Stimulated activated CD4-positive, alpha-beta T cell treated with anti-CD3 and anti-CD28 coated beads, TNF-alpha, amount 100 ng/mL, for 4 hours (primary cell): ENCODE measurements at places on chromosomes 6 and 20.

- DNase-seq, result no peak
These were observed 34.6 kb downstream of the STX7 start for GRCh38 chr6:132478266-132478665.

DNA sequence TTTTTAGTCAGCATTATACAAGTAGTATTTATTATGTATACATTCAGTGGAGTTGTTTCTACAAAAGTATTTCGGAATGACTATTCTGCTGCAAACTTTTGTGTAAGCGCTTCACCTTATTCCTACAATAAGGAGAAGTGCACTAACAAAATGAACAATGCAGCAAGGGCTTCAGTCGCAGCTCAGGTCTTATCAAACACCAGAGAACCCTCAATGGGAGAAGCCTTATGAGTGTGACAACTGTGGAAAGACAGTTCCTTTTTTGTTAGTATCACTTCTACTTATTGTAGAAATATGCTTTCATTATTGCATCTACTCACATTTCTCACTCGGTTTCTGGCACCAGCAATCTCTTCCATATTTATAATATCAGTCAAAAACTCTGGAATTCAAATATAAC is 18.8 kb downstream of the ZKSCAN3 start:
- DNase-seq, result no peak

GRCh38 chr6:112470376-112470775 is 123.2 kb downstream of the RFPL4B start:
- no peak for DNase-seq

DNA sequence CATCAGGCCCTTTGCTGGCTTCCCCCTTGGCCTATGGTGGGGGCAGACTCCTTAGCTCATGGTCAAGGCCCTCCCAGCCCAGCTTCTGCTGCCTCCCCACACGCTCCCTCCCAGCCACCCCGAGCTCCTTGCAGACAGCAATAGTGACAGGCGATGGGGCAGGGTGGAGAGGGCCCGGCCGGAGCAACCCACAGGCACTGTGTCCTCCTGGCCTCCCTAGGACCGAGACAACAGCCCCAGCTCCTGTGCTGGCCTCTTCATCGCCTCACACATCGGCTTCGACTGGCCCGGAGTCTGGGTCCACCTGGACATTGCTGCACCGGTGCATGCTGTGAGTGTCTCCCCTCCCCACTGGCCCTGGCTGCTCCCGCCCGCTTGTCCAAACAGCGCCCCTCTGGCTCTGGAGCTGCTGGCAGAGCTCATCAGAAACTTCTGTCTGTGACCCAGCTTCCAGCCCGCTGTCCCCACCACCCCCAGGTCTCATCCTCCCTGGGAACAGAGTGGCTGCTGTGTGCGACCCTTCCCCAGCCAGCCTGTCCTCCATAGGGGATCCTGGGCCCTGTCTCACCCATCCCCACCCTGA is 21.8 kb downstream of the NPEPL1 start:
- DNase-seq, result no peak

- DNase-seq, result no peak
These were observed 159.8 kb upstream of the GGTLC1 start for GRCh38 chr20:24148372-24148771.

- peak; percentile 17 for DNase-seq
These were observed 100.4 kb upstream of the MLN start for GRCh38 chr6:33904050-33904746.

GRCh38 chr6:36917541-36918193 is 31.9 kb downstream of the C6orf89 start:
- no peak for DNase-seq

DNA sequence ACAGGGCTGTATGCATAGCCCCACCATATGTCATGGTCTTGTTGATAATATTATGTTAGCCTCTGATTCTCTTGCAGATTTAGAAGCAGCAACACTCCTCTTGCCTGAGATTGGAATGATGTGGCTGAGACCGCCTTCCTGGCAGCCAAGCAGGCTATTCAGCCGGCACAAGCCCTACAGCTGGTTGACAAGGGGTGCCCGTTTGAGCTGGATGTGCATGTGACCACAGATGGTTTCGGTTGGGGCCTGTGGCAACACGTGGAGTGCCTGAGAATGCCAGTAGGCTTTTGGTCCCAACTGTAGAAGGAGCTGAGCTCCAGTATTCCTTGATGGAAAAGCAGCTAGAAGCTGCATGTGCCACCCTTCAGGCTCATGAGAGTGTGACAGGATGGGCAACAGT is 303.6 kb upstream of the POU3F2 start:
- no peak for DNase-seq

- no peak for DNase-seq
These were observed 25.3 kb upstream of the HECA start for GRCh38 chr6:139109558-139109957.

DNA sequence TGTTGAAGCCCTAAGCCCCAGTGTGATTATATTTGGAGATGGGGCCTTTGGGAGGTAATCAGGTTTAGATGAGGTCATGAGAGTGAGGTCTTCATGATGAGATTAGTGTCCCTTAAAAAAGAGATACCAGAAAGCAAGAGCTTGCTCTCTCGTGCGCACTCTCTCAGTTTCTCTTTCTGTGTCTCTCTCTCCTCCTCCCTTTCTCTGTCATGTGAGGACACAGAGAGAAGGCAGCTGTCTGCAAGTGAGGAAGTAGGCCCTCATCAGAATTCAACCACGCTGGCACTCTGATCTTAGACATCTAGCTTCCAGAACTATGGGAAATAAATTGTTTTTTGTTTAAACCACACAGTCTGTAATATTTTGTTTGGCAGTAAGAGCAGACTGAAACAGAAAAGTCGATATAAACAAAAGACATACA is 180.5 kb downstream of the IBTK start:
- no peak for DNase-seq

DNA sequence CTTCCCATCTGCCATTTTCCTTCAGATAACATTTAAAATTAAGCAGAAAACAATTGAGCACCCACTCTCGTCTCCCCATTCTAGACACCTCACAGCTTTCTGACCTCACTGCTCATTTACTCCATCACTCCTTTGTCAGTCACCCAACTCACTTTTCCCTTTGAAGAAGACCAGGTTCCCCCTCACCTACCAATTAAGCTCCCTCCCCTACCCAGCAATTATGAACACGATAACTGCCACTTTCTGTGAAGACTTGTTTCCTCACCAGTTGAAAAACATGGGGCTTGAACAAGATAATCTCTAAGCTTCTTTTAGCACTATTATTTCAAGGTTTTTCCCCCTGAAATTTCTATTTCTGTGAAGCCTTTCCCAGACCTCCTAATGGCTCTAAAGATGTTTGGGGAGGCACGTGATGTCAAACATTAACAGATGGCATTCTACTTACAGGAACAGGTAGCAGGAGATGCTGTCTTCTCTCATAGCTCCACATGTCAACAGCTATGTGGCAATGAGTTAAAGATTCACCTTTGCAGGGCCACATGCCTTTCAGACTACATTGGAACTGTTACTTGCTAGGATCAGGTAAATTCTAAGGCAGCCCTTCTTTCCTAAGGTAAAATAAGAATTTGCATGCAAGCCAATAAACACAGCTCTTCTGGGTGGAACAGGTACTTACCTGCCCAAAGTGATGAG is 24.8 kb upstream of the SLA2 start:
- no peak for DNase-seq

GRCh38 chr6:152637296-152638047 is at the start of gene SYNE1:
TSS of gene SYNE1 (minus strand) at chr6:152637362. CDS start at chr6:152628331, 9,031 bp downstream.
- DNase-seq, result no peak

GRCh38 chr6:150214310-150214709 is 71.5 kb downstream of the PPP1R14C start:
- no peak for DNase-seq

DNA sequence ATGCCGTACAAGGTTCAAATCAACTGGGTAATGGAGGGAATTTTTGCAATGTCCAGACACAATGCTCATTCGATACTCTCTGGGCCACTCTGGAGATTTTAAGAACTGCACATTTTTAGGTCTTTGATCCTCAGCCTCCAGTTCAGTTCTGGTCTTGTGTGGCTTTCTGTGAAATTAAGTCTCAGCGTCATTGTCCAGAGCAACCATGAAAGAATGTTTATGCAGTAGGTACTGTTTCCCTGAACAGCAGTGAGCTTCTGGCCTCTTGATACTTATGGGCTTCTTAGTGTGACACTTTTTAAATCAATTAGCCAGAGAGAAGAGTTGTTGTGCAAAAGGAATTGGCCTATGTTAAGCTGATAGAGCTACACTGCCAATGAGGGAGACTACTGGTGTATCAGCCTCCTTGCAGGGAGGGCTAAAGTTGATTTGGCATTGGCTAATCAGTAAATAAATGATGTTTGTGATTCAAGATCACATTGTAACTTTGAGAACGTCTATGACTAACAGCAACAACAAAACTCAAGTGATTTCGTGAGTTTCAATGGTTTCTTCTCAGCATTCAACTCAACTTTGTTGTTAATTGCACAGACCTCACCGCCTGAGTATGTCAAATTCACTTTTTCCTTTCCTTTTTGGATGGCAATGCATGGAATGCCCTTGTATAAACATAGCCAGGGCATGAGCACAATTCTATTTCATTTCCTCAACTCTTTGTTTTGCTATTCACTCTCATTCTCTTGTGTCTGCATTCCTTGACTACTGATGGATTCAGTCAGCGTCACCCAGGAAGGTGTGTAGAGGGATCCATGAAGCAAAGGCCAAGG is 85.1 kb downstream of the GJA1 start:
- DNase-seq, result no peak

DNA sequence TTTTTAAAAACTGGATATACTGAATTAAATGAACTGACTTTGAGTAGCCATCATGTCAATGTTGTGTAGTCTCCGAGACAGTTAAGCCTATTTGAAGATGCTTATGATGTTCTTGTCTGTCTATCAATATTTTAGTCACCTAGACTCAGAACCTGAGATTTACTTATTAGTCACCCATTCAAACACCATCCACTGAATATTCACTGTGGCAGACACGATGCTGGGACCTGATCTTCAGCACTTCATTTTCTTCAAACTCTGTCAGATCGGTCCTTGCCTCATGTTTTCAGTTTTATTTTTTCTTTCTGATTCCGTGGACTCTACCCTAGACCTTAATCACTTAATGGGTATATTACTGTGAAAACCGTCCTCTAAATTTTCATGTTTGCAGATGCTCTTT is 123.7 kb upstream of the MCHR2 start:
- DNase-seq, result no peak

GRCh38 chr6:138575257-138575656 is 76.0 kb upstream of the NHSL1 start:
- no peak for DNase-seq

DNA sequence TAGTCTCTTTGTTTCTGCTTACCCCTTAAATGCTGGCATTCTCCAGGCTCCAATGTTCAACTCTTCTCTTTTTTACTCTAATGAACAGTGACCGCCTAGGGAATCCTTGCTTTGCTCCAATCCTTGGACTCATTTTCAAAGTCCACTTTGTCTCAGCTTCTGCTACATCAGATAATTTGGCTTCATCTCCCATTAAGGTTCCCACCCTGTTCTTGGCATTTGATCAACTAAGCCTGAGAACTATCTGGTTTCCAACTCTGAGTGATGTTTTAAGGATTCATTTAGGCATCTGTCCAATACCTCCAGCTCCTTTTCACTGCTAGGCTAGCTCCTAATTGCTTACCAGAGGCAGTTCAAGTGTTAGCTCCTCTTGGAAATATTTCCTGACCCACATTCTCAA is 64.9 kb downstream of the ME1 start:
- DNase-seq, result no peak

- DNase-seq, result no peak
These were observed 3.9 kb upstream of the PHACTR3 start for GRCh38 chr20:59600472-59600871.

GRCh38 chr20:20888266-20888656 is 175.8 kb upstream of the RALGAPA2 start:
- DNase-seq, result no peak

DNA sequence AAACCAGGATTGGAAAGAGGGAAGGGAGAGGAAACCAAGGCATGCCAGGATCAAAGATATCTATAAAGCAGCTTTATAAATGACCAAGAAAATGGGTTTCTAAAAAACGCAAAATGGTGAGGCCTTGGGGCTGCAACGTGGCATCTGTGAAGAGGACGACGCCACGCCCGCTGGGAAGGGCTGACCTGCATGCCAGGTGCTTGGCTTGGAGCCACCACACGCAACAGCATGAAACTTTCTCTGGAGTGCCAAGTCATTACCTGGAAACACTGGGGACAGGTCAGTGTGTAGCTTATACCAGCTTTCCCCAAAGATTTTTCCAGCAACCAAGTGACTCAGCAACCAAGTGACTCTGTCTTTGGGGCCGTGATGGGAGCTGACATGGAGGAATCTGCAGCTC is 82.5 kb downstream of the POPDC3 start:
- no peak for DNase-seq

DNA sequence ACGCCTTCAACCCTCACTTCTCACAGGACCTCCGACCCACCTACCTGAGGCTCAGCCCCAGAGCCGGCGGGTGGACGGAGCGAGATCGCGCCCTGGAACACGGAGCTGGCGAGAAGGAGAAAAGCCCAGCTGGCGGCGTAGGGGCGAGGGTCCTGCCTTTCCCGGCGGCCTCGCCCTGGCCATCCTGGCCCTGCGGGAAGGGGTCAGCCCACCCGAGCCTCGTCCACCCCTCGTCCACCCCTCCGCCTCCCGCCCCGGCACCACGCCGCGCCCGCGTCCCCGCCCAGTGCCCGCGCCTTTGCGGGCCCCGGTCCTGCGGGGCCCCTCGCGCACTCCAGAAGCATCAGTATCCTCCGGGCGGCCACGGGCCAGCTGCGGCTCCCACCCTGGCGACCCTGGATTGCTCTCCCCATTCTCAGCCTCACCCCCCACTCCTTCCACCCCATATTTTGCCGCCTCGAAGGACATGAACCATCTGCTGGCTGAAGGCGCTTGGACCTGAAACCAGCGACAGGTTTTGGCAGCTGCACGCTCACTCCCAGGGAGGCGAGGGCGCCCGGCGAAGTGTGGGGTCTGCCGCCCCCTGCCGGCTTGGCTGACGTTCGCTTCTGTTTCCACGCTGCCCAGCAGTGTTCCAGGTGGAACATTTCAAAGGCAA is 65.1 kb downstream of the PLG start:
- no peak for DNase-seq

DNA sequence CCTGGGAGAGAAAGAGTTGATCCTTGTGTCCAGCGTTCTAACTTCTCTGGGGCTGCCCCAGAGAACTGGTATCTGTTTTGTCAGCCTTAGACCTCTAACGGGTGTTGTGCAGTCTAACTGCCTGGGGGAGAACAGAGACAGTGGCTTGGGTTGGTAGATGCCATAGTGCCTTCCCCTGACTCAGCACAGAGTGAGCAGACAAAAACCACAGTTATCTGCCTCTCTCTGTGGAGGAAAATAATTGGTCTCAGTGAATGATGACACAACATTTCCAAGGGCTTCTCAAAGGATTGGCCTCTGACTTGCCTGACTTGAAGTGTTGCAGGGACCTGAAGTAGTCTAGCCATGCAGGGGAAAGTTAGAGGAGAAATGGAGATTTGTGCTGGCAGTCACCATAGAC is 226.2 kb upstream of the MAN1A1 start:
- DNase-seq, result no peak

- DNase-seq, result no peak
These were observed 24.6 kb downstream of the SLCO4A1 start for GRCh38 chr20:62666736-62667529.

- no peak for DNase-seq
These were observed 357.9 kb upstream of the AGPAT4 start for GRCh38 chr6:161631676-161632194.
